GM12865 (cell line): ENCODE measurements at places on chromosomes 5 and 9.

DNA sequence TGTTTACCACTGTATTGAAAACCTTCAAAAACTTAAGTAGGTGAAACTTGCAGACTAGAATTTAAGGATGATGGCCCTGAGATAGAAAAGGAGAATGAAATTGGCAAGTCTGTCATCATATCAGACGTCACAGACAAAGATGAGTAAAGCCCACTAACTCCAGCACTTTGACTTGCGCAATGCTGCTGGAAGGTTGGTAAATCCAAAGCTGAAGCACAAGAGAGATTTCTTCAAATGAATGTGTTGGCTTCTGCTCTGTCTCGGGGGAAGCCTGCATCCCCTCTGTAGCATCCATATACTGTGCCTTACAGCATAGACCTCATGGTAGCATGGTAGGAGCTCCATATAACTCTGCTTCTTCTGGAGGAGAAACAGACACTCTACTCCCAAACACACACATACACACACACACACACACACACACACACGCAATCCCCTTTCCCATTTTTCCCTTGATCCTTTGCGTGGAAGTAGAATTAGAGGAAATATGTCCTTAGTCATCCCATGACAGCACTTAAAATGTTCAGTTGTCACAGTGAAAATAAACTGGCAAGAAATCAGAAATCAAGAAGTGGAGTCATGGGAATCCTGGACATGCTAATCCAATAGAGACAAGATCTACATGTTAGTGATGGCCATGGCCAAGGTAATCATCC, 241.5 kb downstream of the NR3C1 start:
- no peak for DNase-seq

- DNase-seq: no peak
Observed at GRCh38 chr5:107325866-107326265, 344.9 kb downstream of the EFNA5 start.

DNA sequence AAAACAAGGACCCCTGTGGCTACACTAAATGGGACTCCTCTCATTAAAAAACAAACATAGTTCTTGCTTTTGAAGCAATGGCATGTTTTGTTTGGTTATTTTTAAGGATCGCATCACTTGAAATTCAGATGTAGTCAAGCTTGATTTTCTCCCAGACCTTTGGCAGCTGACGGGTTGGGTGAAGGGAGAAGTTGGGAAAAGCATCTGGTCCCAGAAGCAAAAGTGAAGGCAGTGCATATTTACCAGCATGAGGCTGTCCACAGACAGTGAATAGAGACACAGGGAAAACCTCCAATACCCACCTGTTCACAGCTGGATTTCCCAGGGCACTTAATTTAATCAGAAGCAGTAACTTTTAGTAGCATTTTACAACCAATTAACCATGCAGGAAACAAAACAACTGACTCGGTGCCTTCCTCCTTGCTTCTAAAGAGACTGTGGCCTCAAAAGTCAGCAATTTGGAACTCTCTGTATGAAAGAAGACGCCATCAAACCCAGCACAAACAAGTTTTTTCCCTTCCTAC, 245.4 kb downstream of the EBF1 start:
- no peak for DNase-seq

GRCh38 chr5:42604171-42604711, 152.4 kb upstream of the CCDC152 start:
- DNase-seq: no peak

GRCh38 chr9:4939118-4939561, 45.9 kb upstream of the JAK2 start:
- DNase-seq: peak; percentile 89

GRCh38 chr5:55960779-55961178, 34.0 kb downstream of the IL6ST start:
- no peak for DNase-seq

GRCh38 chr5:150605546-150605945, 34.9 kb upstream of the SYNPO start:
- no peak for DNase-seq

DNA sequence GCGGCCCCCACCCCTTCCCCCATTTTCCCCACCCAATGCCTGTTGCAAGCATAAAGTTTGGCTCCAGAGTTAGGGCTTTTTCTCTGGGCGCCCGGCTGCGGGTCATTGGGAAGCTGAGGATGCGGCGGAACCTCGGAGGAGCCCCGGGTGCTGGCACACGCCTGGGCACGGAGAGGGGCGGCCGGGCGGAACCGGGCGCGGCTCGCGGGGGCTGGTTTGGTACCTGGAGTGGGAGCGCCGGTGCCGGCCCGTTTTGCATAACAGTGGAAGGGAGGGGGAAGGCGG, 1.2 kb downstream of the PPARGC1B start:
- no peak for DNase-seq

GRCh38 chr9:34734720-34735119, 24.8 kb upstream of the CCL21 start:
- no peak for DNase-seq

DNA sequence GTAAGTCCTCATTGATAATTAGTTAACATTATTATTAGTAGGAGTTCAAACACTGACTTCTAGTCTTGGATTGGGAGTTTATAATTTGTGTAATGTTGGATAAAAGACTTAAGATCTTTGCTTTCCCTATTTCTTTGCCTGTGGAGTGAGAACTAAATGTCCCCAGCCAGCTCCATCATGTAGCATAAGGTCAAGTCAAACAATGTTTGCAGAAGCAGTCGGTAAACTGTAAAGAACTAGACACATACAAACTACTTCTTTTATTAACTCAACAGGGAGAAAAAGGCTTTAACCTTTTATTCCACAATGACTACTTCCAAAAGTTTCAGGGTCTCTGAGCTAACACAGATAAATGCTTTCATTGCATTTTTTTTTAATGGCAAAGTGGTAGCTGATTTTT, 192.3 kb downstream of the CTNND2 start:
- DNase-seq: no peak

- DNase-seq: no peak
Observed at GRCh38 chr9:1580215-1580614, 434.9 kb upstream of the SMARCA2 start.

- no peak for DNase-seq
Observed at GRCh38 chr9:93231121-93231694, 47.3 kb downstream of the WNK2 start.

GRCh38 chr9:26502311-26502710, 390.3 kb downstream of the CAAP1 start:
- no peak for DNase-seq

GRCh38 chr5:87339986-87340385, 72.3 kb downstream of the RASA1 start:
- no peak for DNase-seq

GRCh38 chr5:134141331-134142050, 27.0 kb downstream of the TCF7 start:
- peak; percentile 43 for DNase-seq

DNA sequence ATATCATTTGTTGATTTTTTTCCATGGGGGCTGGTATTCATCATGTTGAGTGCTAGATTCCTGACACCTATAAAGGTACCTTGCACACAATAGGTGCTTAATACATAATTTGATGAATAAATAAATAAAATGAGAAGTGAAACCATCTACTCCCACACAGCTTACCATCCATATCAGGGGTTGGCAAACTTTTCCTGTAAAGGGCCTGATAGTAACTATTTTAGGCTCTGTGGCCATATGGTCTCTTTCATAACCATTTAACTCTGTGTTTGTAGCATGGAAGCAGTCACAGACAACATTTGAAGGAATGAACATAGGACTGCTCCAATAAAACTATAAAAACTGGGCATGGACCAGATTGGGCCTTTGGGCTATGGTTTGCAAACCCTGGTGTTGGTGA, 100.3 kb downstream of the GCNT1 start:
- no peak for DNase-seq

DNA sequence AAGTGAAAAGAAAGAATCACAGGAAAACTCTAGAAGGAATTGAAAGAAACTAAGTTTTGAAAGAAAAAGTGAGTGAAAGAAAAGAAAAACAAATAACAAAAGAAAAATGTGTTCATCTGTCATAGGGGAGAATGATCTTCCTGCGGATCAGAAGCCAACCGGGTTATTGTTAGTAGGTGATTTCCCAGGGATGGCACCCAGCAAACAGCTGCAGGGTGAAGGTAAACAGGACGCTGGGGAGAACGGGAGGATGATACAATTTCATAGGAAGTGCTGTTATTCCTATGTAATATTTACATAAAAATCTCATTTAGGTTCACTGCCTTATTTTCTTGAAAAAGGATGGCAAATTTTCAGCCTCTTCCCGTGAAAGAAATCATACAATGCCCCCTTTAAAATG, 72.4 kb upstream of the LHFPL2 start:
- DNase-seq: peak; percentile 36

GRCh38 chr5:166320920-166321480, 1970.4 kb upstream of the WWC1 start:
- DNase-seq: no peak

GRCh38 chr5:77430726-77431125, 61.4 kb downstream of the WDR41 start:
- no peak for DNase-seq

DNA sequence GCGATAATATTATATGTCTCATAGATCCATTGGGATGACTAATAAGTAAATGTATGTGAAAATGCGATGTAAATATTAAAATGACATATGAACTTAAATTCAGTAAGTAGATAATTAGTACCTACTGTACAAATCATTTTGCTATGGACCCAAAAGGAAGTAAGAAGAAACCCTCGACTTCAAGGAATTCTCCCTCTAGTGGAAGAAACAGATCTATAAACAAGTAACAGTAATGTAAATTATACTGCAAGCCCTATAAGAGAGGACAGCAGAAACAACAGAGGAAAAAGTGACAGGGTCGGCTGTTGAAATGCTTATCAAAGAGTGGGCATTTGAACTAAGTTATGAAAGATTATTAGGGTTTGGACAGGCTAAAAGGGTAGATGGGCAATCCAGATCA, 320.3 kb downstream of the DMAC1 start:
- no peak for DNase-seq

DNA sequence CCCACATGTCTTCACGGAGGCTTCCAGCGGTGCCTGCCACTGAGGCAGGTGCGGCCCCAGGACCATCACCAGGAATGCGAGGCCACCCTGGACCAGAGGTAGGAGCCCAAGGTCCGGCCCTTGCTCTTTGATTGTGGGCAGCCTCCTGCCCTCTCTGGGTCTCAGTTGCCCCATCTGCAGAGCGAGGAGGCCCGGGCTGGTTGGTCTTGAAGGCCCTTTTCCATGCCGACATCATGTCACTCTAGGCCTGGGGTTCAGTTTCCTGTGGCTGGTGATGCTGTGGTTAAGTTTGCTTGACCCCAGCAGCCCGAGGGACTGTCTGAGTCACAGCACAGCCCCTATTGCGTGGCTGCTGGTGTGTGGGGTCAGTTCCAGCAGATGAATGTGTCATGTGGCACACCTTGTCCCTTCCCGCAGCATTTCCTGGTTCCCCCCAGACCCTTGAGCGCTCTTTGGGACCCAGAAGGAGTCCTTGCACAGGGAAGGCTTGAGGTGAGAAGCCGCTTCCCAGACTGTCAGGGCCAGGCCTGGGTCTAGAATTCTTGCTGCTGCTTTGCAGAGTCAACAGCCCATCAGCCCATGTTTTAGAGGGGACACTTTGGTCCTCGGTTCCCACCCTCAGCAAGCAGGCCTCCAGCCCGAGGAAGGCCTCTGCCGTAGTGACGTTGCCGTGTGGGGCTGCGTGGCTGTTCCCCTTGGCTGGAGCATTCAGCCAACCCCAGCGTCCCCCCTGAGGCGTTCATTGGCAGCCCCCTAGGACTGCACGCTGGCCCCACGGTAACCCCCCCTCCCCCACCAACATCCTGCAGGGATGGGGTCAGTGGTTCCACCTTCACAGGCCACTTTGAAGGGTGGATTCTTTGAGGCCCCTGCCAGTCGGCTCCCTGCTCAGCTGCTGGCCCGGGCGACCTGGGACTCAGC, 31.0 kb upstream of the HMCN2 start:
- DNase-seq: no peak

GRCh38 chr9:1531424-1531823, 481.3 kb downstream of the DMRT2 start:
- no peak for DNase-seq

GRCh38 chr5:139761501-139761900, 34.1 kb upstream of the PSD2 start:
- no peak for DNase-seq

GRCh38 chr9:89837934-89838310, 233.1 kb downstream of the GADD45G start:
- no peak for DNase-seq

DNA sequence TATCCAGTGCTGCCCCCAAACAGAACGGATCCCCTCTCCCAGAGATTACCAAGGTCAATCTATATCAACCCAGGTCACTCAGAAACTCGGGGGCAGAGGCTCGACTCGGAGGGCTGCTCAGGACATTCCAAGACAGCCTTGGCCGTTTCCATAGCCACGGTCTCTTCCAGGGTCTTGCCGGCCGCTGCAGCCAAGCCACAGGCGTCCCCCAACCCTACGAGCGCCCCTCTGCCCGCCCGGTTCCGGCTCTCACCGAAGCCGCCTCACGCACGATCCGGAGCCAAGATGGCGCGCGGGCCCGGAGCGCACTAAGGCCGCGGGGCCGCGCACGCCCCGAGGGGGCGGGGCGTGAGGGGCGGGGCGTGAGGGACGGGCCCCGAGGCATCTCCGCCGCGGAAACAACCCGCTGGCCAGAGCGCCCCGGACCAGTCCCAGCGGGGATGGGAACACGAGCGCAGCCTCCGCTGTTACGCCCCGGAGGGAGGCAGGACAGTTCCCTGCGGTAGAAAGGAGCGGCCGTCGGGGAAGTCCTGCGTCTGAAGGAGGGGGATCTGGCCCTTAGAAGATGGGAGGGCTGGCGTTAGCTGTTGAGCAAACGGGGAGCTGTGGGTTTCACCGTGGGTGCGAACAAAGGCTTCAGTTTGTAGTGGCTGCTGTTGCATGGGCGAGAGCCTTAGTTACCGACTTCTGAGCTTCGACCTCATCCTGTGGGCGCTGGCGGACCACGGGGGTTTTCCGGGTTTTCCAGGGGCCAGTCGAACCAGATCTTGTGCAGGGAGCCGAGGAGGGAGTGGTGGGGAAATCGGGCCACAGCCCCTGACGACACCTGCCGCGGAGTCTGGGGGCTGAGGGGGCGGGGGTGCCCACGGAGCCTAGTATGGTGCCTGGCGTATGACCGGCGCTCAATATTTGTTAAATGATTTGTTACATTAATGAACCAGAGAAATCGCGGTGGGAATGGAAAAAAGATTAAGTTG, at the start of gene RPP25L:
TSS of gene RPP25L (minus strand) at position 287 of the 977 bp plus-strand sequence. CDS start 801 bp downstream, outside the sequence.
- DNase-seq: peak; percentile 90

DNA sequence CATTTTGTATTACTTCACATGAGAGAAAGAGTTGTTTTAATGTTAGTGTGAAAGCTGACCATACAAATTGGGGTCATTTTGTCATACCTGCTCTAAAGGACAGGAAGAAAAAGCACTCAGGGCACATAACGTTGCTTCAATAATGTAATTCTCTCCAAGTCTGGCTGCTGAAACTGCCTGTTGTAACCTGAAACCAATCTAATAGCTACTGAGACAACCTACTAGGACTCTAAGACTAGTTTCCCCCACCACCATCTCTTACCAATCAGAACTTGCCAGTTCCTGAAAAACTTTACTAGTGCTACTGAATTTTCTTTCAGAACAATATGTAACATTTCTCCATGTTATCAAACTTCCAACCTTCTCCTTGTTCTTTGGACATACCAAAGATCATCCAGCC, 374.7 kb downstream of the PTPRD start:
- DNase-seq: no peak
